Stimulated activated CD8-positive, alpha-beta memory T cell treated with anti-CD3 and anti-CD28 coated beads, Interleukin-15, amount 100 ng/mL, for 24 hours (primary cell): ENCODE measurements at places on chromosomes 3 and 15.

GRCh38 chr15:92570391-92570790, 85.2 kb downstream of the FAM174B start:
- no peak for DNase-seq

GRCh38 chr3:183692436-183692835, 5.2 kb upstream of the YEATS2 start:
- DNase-seq = no peak

- no peak for DNase-seq
Observed at GRCh38 chr3:132974097-132974496, 64.1 kb upstream of the TMEM108 start.

DNA sequence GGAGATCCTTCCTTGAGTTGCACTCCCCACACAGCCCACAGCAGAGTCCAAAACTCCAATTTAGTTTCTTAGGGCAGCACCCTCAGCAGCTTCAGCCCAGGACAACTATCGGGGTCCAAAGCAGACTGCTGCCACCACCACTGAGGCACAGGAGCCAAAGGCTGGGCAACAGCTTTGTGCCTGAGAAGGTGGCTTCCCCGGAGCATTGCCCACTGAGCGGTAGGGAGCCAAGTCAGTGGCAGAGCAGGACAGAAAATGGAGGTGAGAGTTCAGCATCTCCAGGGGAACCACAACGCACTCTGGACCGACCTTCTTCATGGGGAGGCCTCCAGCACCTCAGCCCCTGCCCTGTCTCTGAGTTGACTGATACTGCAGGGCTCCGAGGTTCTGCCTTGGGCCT, 43.4 kb downstream of the CDAN1 start:
- no peak for DNase-seq

GRCh38 chr3:72811571-72811970, 36.7 kb downstream of the SHQ1 start:
- no peak for DNase-seq

- no peak for DNase-seq
Observed at GRCh38 chr3:104556372-104557078, 810.2 kb upstream of the ALCAM start.

- no peak for DNase-seq
Observed at GRCh38 chr15:75049392-75049791, 26.0 kb downstream of the PPCDC start.
